ENCODE measurements at places on chromosomes 7 and 10. TPM values are rescaled to one million over a fixed set of nuclear protein-coding genes. Genes with fewer than 3 reads are reported as not detected.

The MCM7 gene
- total RNA-seq = 92.6 TPM

The SLC26A3 gene
- not detected for total RNA-seq

The RGR gene
- total RNA-seq = not detected

The ZNF438 gene
- total RNA-seq = 2.8 TPM

The HSPA12A gene
- 5.9 TPM for total RNA-seq

The ORAI2 gene
- total RNA-seq = 49.4 TPM

The ZNF736 gene
- 9.5 TPM for total RNA-seq

The PDE6C gene
- total RNA-seq = not detected

The SDK1 gene
- 0.25 TPM for total RNA-seq

The OGA gene
- total RNA-seq = 110 TPM

The FAM221A gene
- total RNA-seq = 1.5 TPM

The ARMC3 gene
- total RNA-seq = not detected

The CRPPA gene
- 2.7 TPM for total RNA-seq

The SLC26A4 gene
- 20.5 TPM for total RNA-seq

The FAM107B gene
- 73.2 TPM for total RNA-seq

The ARMC10 gene
- total RNA-seq = 41.0 TPM

The NME8 gene
- not detected for total RNA-seq

The MRLN gene
- not detected for total RNA-seq

The GNGT1 gene
- not detected for total RNA-seq

The FBXL13 gene
- 4.5 TPM for total RNA-seq

The NEUROG3 gene
- not detected for total RNA-seq

The AOAH gene
- not detected for total RNA-seq

The CYP3A7 gene
- total RNA-seq = not detected

The FRMPD2 gene
- total RNA-seq = not detected

The OR13A1 gene
- total RNA-seq = not detected

The GOLGA7B gene
- total RNA-seq = 0.06 TPM

The KCND2 gene
- total RNA-seq = 0.13 TPM

The DIP2C gene
- total RNA-seq = 17.7 TPM

The DNA2 gene
- total RNA-seq = 6.9 TPM

The MKRN1 gene
- 71.4 TPM for total RNA-seq

The CALY gene
- total RNA-seq = not detected

The HECW1 gene
- under 0.01 TPM for total RNA-seq

The CTAGE6 gene
- 0.62 TPM for total RNA-seq

The AGR3 gene
- not detected for total RNA-seq

The SUFU gene
- 1.6 TPM for total RNA-seq

The TFEC gene
- 0.19 TPM for total RNA-seq

The ERVW-1 gene
- total RNA-seq = not detected

The KCP gene
- not detected for total RNA-seq

The DDIT4 gene
- total RNA-seq = 110 TPM

The TMEM229A gene
- 0.13 TPM for total RNA-seq

The ZNF239 gene
- total RNA-seq = 3.4 TPM

All from aortic smooth muscle cell (primary cell).